ENCODE measurements at places on chromosomes 13 and 19. TPM values are rescaled to one million over a fixed set of nuclear protein-coding genes. Genes with fewer than 3 reads are reported as not detected.

KLHL1 gene
- total RNA-seq: not detected

CILP2 gene
- total RNA-seq: not detected

KASH5 gene
- not detected for total RNA-seq

DNA sequence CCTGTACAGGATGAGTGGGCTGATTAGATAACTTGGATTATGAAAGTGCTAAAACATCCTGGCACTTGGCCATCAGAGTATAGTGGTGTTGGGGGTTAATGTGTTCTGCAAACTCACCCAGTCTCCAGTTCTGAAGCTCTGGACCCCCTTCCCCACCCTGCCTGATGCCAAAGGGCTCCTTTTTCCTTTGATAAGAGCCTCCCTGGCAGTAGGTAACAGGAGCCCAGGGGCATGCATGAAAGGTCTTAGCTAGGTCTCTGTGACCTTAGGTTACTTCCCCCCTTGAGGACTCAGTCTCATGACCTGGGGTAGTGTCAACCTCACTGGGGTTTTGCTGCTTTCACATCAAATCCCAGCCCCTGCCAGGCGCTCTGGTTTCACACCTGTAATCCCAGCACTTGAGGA is 2.5 kb downstream of the RPS28 start:
- DNase-seq: no peak

DNA sequence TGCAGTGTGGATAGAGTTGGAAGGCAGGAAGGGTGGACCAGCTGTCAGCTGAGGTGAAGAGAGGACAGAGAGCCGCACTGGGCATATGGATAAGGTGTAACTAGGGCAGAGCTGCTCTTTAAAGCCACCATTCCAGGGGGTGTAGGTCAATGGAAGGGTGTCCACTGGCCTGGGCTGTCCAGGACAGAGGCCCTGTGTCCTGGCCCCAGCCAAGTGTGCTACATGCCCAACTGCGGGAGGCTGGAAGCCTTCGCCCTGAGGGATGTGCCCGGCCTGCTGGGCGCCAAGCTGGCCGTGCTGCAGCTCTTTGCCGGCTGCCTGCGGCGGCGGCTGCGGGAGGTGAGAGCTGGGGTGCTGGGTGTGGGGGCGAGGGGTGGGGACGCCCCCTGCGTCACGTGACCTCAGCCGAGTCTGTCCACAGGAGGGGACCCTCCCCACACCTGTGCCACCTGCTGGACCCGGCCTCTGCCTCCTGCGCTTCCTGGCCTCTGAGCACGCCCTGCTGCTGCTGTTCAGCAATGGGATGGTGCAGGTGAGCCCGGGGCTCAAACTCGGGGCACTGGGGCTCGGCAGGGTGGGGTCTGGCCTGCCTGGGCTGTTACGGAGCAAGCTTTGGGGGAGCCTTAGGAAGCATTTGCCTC is 9.8 kb downstream of the PLK5 start:
- no peak for DNase-seq

- no peak for DNase-seq
These were observed 28.2 kb downstream of the DACH1 start for GRCh38 chr13:71838842-71839241.

- DNase-seq: no peak
These were observed 121.8 kb downstream of the KCTD12 start for GRCh38 chr13:76764429-76764828.

DNA sequence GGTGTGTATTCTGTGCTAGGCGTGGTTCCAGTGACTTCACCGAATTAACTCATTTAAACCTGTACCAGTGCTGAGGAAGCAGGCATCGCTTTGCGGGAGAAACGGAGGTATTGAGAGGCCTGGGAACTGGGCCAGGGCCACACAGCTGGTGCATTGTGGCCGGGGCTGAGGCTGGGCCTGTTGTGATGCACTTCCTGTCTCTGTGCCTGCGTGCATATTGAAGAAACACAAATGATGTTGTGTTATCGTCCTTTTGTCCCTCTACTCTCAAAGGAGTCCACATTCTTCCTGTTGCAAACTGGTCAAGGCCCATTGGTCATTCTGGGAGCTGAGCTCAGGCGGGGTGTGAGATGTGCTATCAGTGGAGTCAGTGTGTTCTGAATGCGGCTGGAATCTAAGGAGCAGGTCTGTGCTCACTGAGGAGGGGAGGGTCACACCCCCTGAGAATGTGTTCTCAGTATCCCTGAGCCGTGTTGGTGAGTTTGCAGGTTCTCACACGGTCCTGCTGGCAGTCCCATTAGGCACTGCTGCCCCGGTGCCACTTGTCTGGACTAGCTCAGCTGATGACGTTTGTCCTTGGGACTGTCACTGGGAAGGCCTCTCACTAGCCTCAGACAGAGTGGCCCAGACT is 62.1 kb downstream of the ARHGEF7 start:
- DNase-seq: no peak

- no peak for DNase-seq
These were observed 13.1 kb downstream of the NOP53 start for GRCh38 chr19:47758443-47758804.

Measured in kidney epithelial cell (primary cell).